ENCODE measurements at places on chromosomes 11 and 22.

GRCh38 chr22:22810018-22810427 is 77.6 kb upstream of the IGLL5 start:
- DNase-seq = peak; percentile 39

GRCh38 chr11:80458376-80458775 is 1017.5 kb upstream of the TENM4 start:
- no peak for DNase-seq

DNA sequence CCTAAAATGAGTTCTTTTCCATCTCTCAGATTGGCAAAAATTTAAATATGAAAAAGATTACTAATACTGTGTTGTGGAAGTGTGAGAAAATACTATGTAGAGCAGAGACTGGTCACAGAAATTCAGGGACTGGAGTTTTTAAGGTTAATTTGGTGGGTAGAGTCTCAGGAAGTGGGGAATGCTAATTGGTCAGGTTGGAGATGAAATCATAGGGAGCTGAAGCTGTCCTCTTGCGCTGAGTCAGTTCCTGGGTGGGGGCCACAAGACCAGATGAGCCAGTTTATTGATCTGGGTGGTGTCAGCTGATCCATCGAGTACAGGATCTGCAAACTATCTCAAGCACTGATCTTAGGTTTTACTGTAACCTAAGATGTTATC is 29.4 kb upstream of the TMEM86A start:
- peak; percentile 40 for DNase-seq

DNA sequence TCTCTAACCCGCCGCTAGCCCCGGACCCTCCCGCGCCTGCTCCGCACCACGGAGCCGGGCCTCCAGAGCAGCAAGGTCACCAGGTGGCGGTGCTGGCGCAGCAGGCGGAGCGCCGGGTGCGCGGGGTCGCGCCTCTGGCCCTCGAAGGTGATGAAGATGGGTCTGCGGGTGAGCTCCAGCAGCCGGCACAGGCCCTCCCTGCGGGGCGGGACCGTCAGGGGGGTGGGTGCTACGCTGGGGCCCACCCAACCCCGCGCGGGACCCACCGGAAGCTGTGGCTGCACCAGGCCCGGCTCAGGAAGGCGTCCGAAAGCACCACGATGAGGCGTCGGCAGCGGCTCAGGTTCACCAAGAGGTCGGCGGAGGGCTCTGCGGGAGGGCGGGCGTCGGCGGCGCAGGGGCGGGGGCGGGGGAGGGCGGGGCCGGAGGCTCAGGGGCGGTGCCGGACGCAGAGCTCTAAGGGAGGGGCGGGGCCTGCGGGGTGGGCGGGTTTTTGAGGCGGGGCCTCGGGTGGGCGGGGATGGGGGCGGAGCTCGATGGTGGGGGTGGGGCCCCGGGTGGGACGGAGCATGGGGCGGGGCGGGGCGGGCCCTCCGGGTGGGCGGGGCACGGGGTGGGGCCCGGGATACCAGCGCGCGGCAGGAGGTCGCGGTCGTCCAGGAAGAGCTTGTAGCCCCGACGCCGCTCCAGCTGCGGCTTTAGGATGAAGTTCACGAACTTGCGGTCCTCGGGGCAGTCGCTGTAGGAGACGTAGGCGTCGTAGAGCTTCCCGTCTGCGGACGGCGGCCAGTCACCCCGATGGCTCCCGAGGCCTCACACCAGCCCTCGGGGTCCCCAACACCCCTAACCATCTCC is 7.8 kb downstream of the SIGIRR start:
- peak; percentile 84 for DNase-seq

DNA sequence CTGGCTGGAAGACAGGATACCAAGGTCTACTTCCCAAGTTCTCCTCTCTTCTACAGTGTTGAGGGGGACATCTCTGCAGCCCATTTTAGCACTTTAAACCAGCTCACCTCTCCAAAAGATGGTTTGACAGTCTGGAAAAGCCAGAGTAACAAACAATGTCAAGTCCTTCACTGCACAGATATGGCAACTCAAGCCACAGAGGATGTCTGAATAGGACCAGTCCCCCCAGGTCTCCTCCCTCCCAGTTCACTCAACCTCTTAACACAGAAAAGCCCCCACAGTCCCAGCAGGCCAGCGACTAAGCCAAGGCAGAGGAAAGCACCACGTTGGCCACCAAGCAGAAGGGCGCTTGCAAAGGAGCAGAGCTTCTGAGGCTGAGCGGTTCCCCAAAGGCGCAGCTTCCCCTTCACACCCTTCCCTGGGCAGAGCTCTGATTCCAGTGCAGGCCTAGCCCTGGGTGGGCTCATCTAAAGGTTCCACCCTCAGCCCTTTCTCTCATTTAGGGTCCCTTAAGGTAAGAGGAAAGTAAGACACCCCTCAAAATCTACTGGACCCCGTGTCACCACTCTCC is 62.7 kb downstream of the PAK1 start:
- peak; percentile 29 for DNase-seq

GRCh38 chr22:39171623-39172264 is 19.3 kb upstream of the CBX7 start:
- no peak for DNase-seq

- no peak for DNase-seq
Observed at GRCh38 chr22:47512617-47513016, 750.2 kb downstream of the TBC1D22A start.

DNA sequence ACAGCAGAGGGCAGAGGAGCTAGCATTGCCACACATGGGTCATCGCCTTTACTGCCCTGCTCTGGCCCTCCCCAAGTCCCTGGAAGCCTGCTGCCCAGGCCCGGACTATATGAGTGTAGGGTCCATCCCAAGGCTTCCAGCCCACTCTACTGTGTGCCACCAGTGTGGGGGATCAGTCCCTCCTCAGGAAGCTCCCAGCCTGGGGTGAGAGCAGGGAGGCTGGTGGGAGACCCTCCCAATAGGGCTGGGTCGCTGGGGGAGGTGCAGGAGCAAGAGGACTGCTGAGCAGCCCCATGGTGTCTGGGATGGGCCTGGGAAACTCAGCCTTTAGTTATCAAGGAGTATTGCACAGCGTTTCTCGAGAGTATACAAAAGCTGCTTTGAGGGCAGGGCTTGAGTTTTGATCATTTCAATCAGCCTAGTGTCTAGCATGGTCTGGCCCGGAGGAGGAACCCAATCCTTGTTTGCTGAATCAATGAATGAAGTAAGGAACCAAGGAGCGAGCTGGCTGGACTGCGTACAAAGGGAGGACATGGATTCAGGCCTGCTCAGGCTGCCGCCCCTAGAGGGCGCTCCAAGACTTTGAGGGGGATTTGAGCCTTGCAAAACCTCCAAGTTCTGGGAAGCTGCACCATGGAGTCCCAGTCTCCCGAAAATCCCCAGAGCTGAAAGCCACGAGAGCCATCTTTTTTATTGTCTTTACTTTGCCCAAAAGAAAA is 89.0 kb upstream of the PARVA start:
- DNase-seq = peak; percentile 93

- no peak for DNase-seq
Observed at GRCh38 chr11:87366763-87367405, 329.1 kb downstream of the TMEM135 start.

- DNase-seq = no peak
Observed at GRCh38 chr22:24400034-24400725, 27.2 kb upstream of the ADORA2A start.

- peak; percentile 35 for DNase-seq
Observed at GRCh38 chr11:32033491-32033890, 57.4 kb upstream of the RCN1 start.

GRCh38 chr22:28956506-28956905 is 73.1 kb downstream of the ZNRF3 start:
- DNase-seq = no peak

DNA sequence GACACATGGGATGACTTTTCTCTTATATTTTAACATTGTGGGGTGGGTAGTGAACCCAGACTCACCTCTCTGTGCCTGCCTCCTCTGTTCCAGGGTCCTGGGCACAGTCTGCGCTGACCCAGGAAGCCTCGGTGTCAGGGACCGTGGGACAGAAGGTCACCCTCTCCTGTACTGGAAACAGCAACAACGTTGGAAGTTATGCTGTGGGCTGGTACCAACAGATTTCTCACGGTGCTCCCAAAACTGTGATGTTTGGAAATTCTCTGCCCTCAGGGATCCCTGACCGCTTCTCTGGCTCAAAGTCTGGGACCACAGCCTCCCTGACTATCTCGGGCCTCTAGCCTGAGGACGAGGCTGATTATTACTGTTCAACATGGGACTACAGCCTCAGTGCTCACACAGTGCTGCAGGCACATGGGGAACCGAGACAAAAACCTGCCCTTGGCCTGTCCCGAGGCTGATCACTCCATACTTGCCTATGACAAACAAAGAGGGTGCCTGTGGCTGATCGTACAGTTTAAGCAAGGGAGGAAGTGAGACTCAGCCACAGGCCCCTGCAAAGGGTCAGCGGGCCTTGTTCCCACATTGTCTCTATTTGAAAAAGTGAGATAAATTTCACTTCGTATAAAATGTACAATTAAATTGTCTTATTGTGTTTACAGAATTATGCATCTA is 43.7 kb upstream of the TOP3B start:
- no peak for DNase-seq
